Stimulated activated CD8-positive, alpha-beta memory T cell treated with anti-CD3 and anti-CD28 coated beads, Interleukin-12 subunit alpha, Interleukin-12 subunit beta, amount 100 ng/mL, for 4 hours (primary cell): ENCODE measurements at places on chromosomes 12 and 14.

GRCh38 chr14:49483268-49483667 is 102.9 kb downstream of the RPS29 start:
- DNase-seq, result no peak

DNA sequence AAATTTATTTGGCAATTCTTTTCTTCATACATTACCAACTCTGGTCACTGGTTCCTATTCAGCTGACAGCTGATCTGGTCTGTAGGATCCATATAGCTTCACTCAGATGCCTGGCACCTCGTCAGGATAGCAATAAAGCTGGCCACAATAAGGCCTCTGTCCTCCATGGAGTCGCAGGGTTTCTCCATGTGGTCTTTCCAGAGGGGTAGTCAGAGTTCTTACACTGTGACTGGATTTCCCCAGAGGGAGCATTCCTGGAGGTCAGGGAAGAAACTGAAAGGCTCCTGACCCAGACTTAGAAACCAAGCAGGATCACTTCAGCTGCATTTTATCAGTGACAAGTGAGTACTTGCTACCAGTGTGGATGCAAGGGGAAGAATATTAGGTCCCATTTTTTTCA is 34.9 kb upstream of the SIX1 start:
- DNase-seq, result no peak

GRCh38 chr14:61505815-61506809 is 184.7 kb downstream of the PRKCH start:
- DNase-seq, result no peak

DNA sequence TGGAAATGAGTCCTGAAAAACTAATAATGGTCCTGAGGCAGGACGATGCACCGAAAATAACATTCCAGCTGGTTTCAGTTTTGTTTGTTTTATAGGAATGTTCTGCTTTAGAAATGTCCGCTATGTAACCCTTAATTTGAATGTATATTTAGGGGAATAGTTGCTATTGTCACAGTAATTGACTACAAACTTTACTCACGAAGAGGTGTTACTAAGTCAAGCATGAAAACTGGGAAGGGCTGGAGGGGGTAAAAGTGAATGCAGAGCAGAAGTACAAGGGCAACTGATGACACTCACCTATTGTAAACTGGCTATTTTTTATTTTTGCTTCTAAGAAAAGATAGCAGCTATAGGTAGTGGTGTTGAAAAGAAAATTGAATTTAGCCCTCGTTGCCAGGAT is 230.7 kb upstream of the SYT10 start:
- DNase-seq, result no peak

GRCh38 chr12:4047421-4047820 is 174.2 kb upstream of the PARP11 start:
- no peak for DNase-seq

DNA sequence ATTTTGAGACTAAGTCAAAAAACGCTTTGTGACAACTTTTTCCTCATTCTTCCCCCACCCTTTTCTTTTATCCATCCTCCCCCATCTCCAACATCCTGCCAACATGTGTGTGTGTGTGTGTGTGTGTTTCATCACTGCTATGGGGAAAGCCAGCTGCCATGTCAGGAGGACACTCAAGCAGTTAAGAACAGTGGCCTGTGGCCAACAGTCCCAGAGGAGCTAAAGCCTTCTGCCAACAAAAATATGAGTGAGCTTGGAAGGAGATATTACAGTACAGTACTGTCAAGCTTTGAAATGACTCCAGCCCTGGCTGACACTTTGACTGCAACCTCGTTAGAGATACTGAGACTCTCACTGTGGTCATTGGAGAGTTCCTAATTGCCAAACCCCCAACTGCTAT is 5.0 kb upstream of the CSRP2 start:
- no peak for DNase-seq

- no peak for DNase-seq
Measured at GRCh38 chr12:111270239-111270638, 98.7 kb downstream of the PHETA1 start.

GRCh38 chr12:93497456-93497855 is 30.1 kb downstream of the MRPL42 start:
- DNase-seq, result no peak

GRCh38 chr14:104360501-104360900 is 219.1 kb upstream of the C14orf180 start:
- no peak for DNase-seq

GRCh38 chr12:123064366-123064765 is 83.9 kb downstream of the ARL6IP4 start:
- no peak for DNase-seq
